ENCODE measurements at places on chromosomes 1 and 21.
A peak's percentile ranks its signal among the peaks of the same experiment; 100 is the strongest.

DNA sequence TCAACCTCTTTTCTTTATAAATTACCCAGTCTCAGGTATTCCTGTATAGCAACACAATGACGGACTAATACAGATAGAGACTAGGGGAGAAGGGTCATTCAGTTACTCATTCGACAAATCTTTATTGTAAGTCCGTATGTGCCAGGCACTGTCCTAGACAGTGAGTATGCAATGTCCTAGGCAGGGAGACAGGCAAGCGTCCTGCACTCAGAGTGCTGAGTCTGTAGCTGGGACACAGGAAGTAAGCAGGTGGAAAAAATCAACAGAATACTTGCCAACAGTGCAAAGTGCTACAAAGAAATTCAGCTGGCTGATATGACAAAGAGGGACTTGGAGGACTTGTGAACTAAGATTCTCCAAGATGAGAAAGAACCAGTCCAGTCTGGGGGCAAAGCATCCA lies 92.2 kb upstream of the ZBTB40 start:
- no peak for DNase-seq

GRCh38 chr1:106727171-106727570 lies 329.3 kb upstream of the PRMT6 start:
- no peak for DNase-seq

- DNase-seq: no peak
Measured at GRCh38 chr1:21397813-21398188, 42.1 kb upstream of the NBPF3 start.

DNA sequence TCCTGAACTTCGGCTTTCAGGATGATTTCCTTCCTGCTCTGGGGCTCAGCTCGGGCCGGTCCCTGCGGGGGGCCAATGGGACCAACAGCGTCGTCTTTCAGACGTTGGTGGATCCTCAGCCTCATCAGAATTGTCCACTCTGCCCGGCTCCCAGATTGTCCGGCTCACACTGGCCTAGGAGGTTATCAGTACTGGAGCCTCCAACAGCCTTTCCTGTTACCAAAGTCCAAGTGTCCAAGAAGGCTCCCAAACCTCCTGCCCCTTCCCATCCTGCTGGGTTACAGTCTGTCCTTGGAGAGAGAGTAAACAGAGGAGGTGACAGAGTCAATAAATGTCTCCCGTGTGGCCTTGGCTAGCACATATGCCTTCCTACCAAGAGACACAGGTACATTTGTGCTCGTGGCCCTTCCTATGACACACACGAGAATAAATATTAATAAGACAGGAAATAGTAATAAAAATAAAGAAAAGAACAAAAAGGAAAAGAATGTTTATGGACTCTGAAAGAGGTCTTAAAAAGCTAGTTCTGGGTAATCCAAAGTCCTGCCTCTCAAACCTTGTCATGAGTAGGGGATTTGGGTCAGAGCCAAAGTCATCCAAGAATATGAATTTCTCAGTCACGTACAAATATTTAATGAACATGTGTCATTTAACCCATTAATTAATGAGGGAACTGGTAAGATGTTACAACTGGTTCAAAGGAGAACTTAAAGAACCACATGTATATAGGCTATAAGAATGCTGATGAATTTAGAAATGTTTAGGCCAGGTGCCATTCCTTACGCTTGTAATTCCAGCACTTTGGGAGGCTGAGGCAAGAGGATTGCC lies 80.8 kb upstream of the SLC2A1 start:
- no peak for DNase-seq

DNA sequence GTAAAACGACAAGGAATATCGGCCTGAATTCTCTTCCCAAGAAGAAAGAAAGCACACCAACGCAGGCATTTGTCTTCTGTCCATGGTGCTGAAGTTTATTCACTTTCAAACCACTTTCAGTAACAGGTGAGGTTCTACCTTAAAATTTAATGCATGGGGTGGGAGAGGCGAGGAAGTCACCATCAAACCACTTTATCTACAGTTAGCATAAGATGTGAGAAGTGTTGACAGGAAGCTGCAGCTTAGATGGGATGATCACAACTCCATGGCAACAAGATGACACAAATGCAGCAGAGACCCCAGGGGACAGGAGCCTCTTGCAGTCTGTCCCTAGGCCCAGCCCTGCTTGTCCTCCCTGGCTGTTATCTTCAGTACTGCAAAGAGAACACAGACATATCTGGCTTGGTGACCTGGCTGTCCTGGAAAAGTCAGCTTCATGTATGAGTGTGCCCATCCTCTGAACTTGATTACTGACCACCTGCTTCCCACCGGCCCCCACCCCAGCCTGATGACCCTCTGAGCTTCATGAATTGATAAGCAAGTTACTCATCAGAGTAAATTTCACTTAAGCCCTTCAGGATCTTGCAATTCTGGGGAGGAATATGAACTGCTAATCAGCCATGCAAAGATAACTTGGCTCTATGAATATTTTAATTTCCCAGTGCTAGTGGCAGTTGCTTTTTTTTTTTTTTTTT lies 1.8 kb downstream of the NPPA start:
- no peak for DNase-seq

DNA sequence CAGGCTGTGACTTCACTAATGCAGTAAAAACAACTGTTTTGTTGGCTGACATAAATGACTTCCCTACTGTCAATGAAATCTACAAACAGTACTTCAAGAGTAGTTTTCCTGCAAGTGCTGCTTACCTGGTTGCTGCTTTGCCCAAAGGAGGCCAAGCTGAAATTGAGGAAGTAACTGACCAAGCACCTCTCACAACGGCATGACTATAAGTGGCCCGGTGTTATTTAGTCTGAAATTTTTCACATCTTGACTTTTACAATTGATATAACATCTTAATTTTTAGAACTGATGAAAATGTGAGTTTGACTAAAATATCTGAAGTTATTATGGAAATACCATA lies 274.9 kb upstream of the NR5A2 start:
- no peak for DNase-seq

DNA sequence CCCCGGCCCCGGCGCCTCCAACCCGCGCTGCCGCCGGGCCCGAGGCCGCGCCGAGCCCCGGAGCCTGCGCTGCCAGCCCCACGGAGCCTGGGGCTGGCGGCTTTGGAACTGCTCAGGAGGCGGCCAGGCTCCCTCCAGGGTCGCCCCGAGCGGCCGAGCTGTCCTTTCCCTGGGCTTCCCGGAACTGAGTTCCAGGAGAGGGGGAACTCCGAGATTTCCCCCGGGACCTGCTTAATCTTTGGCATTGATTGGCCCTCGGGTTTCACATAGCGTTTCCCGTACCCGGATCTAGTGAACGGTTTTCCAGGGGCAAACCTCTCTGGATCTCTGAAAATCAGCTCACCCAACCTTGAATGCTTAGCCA lies 504 bp downstream of the H6PD start:
- DNase-seq: no peak

DNA sequence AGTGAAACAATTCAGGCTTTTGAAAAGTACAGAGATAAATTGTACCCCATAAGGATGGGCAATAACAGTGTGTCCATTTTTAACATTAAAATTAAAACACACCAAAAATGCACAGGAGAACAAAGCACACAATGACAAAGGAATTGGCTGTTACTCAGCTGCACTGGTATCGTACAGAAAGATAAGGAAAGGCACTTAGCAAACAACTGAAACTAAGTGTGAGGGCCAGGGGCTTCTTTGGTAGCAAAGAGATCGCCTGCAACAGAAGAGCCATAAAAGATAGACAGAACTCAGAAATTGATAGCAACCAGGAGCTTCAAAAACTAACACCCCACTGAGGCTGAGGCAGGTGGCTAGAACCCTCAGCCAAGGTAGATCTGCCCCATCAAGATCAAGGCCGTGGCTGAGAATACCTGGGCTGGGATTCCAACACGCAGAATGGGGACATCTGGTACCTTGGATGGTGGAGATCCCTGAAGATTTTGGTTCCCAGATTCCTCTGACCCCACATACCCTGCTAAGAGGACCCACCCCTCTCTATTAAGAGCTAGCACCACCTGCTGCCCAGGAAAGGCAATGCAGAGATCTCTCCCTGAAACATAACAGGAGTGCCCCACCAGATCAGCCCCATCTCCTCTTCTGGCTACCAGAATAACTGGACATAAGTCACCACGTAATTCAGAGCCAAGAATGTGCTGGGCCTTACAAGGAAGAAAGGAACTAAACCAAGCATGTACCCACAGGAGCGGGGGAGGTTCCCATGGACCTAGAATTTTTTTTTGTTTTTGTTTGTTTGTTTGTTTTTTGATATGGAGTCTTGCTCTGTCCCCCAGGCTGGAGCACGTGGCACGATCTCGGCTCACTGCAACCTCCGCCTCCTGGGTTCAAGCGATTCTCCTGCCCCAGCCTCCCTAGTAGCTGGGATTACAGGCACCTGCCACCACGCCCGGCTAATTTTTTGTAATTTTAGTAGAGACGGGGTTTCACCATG lies 16.2 kb downstream of the PLEKHO1 start:
- DNase-seq: peak; percentile 37

DNA sequence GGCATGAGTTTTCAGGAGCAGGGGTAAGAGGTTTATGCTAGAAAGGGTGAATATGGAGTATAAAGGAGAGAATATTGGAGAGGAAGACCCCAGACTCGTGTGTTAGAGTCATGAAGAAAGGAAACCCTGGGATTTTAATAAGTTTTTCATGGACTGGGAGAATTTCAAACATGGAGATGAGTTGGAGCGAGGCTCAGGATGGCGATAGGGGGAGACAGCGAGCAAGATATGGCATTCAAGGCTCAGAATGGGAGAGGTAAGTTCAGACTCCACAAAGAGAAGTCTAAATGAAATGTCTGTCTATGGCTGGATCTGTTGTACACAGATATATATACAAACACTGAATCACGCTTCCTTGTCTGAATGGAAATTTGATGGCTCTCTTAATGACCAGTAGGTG lies 92.5 kb downstream of the LRRC40 start:
- no peak for DNase-seq

Measured in activated T-cell treated with anti-CD3 and anti-CD28 coated beads for 48 hours (primary cell).